Activated CD4-positive, alpha-beta T cell treated with anti-CD3 and anti-CD28 coated beads for 36 hours (primary cell): ENCODE measurements at places on chromosomes 1 and 21. TPM values are rescaled to one million over a fixed set of nuclear protein-coding genes. Genes with fewer than 3 reads are reported as not detected.
A peak's percentile ranks its signal among the peaks of the same experiment; 100 is the strongest.

- no peaks in the 10 kb centered on the region for H3K4me1 ChIP-seq
- no peaks in the 10 kb centered on the region for H3K27me3 ChIP-seq
- no peak overlapping the region for H3K27ac ChIP-seq
Observed at GRCh38 chr1:178122283-178122682, 28.4 kb downstream of the RASAL2 start.

PLEKHA6 gene
- 0.86 TPM for total RNA-seq

DNA sequence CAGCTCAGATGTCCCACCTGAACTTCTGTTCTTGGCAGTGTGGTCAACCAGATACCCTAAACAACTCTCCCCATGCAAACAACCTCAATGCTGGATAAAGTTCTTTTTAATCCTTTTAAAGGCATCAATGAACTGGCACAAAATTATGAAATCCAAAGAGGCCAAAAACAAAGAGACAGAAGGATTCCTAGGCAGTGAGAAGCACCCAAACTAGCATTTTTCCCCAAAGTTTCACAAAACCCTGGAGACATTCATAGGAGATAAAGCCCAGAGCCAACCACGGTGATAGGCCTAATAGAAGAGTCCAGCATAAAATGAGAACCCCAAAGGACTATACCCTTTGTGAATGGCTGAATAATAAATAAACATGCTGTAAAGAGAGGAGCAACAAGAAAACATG lies 50.7 kb downstream of the MATN1 start:
- H3K27ac ChIP-seq: no peak overlapping the region
- no peak overlapping the region for H3K4me3 ChIP-seq
- H3K4me1 ChIP-seq: no peaks in the 10 kb centered on the region
- peaks cover 20% of the 10 kb centered on the region for H3K27me3 ChIP-seq
- no peak for DNase-seq

DNA sequence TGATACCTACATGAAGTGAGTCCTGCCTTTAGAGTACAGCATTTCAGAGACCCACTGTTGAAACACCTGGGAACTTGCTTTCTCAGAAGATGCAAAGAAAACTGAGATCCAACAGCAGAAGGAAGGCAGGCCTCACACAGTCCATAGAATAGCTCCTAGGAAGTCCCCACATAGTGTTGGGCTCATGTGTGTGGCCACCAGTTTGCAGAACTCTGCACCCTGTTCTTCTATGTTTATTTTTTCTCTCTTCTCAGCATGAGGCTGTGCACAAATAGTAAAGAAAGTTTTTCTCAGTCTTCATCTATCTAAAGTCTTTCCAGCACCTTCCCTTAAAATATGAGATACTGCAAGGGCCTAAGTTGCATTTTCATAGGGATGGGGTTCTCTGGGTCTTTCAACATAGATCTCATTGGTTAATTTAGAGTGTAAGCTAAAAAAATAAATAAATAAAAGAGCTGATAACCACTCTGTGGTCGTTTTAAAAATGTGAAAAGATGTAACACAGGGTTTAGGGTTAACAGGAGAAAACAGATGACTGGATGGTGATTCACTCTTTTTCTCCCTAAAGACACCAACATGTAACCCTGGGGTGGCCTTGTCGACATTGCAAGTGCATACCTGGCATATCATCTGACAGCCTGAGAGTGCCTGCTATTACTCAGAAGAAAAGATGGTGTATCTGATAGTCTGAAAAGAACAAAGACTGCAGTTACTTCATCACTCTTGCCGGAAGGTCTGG lies 94.6 kb downstream of the ZC3H11B start:
- H3K4me3 ChIP-seq: no peak overlapping the region
- H3K4me1 ChIP-seq: no peaks in the 10 kb centered on the region
- H3K27ac ChIP-seq: no peak overlapping the region
- H3K36me3 ChIP-seq: no peaks in the 10 kb centered on the region
- H3K27me3 ChIP-seq: no peaks in the 10 kb centered on the region

GRCh38 chr1:178371235-178371634 lies 125.5 kb downstream of the CLEC20A start:
- no peaks in the 10 kb centered on the region for H3K4me1 ChIP-seq
- H3K27me3 ChIP-seq: peaks cover 7% of the 10 kb centered on the region
- H3K4me3 ChIP-seq: no peak overlapping the region
- no peak for DNase-seq

USP1 gene
- total RNA-seq: 73.4 TPM

DNA sequence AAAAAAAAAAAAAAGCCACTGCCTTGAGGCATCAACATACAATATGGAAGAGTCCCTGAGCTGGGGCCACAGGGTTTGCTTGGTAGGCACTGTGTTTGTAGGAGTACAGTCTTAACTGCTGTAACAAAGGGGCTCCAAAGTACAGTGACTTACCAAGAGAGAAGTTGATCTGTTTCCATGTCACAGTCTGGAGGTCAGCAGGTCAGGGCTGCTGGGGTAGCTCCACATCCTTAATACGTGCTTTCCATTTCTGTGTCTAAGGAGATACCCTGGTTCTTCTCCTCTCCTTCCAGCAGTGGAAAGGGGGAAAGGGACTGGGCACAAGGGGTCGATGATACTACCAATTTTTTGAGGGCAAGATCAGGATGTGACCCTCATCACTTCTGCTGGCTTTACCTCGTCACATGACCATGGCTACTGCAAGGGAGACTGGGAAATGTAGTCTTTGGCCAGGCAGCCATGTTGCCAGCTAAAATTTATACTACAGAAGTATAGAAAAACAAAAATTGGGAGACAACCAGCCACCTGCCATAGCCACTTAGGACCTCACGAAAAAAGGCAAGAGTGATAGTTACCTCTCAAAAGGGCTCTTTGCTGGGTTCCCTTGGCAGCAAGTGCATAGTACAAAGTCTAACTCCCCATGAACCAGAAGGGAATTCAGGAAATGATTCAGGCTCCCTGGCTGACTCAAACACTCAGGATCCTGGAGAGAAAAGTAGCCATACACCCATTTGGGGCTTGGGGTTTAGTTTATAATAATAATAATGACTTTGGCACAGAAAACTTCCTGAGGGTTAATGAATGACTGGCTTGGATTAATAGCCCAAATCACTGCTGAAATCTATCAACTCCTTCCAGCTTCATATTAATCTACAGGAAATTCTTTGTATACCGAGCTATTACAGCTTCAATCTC lies 52.7 kb upstream of the ATP5PO start:
- no peaks in the 10 kb centered on the region for H3K27me3 ChIP-seq
- peaks cover 15% of the 10 kb centered on the region for H3K36me3 ChIP-seq
- H3K4me3 ChIP-seq: no peak overlapping the region
- peak overlapping the region; percentile 7 for H3K27ac ChIP-seq

GRCh38 chr21:29511096-29511495 lies 212.4 kb downstream of the BACH1 start:
- H3K4me1 ChIP-seq: peaks cover 10% of the 10 kb centered on the region
- H3K27me3 ChIP-seq: no peaks in the 10 kb centered on the region
- H3K27ac ChIP-seq: no peak overlapping the region
- H3K4me3 ChIP-seq: no peak overlapping the region
- H3K36me3 ChIP-seq: peaks cover 28% of the 10 kb centered on the region
- DNase-seq: no peak

GBP1 gene
- 67.6 TPM for total RNA-seq

OR2L3 gene
- not detected for total RNA-seq

- no peaks in the 10 kb centered on the region for H3K27me3 ChIP-seq
- peak overlapping the region; percentile 9 for H3K4me3 ChIP-seq
- H3K4me1 ChIP-seq: peaks cover 89% of the 10 kb centered on the region
- peak; percentile 64 for DNase-seq
Observed at GRCh38 chr1:19462781-19463503, 22.4 kb downstream of the CAPZB start.
